Neuronal stem cell (in vitro differentiated cells): ENCODE measurements at places on chromosomes 3 and 15.

DNA sequence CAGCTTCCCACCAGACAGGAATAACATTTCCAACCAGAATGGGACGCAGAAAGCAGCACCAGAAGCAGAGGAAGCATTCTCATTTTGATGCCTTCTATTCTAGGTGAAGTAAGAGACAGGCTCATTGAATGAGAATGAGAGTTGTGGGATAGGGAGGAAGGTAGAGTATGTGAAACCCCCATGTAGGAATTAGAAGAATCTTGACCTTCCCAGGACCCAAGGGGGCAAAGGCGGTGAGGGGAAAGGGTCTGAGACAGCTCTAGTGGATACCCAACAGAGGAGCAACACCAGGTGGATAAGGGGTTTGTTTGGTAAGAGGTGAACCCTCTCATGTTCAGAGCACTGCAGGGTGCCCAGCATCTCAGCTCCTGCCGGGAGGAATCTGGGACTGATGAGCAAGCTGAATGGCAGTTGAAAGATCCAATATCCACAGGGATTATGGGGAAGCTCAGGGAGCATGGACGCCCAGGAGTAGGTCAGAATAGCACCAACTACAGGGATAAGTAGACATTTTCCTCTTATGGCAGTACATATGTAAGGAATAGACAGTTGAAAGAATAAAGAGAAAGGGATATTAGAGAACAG is 77.0 kb downstream of the PLCL2 start:
- no peak for DNase-seq

DNA sequence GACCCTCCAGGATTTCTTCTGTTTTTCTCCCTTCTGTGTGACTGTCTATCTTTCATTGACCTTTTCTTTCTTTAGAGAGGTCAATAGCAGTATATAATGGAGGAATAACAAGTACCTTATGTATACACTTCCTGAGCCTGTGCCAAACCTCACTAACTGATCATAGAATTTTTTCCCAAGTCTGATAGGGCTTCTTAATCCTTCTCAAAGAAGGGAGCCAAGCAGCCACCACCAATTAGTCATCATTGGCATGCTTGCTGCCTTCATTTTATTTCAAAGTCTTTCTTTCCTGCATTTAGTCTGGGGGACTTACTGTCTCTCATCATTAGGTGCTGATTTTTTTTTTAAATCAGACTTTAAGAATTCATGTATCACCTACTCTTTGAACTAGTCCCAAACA is 327.0 kb downstream of the FEZF2 start:
- no peak for DNase-seq

- DNase-seq: no peak
Measured at GRCh38 chr3:173737167-173737808, 339.7 kb downstream of the NLGN1 start.

- DNase-seq: no peak
Measured at GRCh38 chr3:173838644-173839043, 441.1 kb downstream of the NLGN1 start.

DNA sequence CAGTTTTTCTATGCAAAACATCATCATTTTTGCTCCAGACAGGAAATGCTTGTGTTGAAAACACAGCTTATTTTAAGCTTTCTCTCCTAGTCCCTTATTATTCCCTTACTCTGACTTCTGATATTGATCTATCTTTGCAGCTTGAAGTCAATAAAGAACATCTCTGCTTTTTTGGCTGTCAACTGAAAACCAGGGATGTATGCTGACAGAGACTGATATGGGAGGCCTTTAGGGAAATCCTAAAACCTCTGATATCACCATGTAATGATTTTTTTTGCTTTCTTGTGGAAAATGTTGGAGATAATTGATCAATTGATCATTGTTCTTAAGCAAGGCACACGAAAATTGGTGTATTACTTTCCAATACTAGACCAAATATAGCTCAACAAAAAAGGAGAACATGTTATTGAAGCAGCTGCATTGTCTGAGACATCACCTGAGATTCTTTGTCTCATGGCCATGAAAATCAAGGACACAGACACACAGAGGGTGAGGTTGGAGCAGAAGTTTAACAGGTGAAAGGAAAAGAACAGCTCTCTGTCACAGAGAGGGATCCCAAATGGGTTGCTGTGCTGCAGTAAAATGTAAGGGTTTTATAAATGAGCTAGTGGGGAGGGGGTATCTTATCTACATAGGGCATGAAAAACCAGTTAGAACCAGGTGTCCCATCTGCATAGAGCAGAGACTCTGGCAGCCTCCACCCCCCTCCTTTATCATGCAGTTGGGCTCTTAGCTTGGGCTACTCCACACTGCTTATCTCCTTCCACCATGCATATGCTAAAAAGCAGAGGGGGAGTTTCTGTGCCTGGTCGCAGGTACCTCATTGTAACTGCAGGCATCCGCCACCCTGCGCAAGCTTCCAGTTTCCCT is 17.0 kb upstream of the SENP7 start:
- DNase-seq: no peak

DNA sequence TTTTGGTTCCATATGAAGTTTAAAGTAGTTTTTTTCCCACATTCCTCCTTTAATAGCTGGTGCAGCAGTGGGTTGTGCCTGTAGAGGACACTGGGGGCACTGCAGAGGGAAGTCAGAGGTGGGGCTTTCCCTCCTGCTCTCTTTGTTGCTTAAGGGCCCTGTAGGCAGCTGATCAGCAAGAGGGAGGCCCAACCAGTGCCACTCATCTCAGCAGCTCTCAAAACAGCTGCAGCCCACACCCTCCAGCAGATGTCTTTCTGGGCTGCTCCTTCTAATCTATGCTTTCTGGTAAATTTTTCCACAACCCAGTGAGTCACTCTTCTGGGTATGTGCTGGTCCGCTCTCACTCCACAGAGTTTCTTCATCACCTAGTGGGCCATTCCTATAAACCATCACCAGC is 263.8 kb downstream of the FEZF2 start:
- no peak for DNase-seq

GRCh38 chr3:71031914-71032521 is 551.5 kb downstream of the FOXP1 start:
- DNase-seq: no peak

DNA sequence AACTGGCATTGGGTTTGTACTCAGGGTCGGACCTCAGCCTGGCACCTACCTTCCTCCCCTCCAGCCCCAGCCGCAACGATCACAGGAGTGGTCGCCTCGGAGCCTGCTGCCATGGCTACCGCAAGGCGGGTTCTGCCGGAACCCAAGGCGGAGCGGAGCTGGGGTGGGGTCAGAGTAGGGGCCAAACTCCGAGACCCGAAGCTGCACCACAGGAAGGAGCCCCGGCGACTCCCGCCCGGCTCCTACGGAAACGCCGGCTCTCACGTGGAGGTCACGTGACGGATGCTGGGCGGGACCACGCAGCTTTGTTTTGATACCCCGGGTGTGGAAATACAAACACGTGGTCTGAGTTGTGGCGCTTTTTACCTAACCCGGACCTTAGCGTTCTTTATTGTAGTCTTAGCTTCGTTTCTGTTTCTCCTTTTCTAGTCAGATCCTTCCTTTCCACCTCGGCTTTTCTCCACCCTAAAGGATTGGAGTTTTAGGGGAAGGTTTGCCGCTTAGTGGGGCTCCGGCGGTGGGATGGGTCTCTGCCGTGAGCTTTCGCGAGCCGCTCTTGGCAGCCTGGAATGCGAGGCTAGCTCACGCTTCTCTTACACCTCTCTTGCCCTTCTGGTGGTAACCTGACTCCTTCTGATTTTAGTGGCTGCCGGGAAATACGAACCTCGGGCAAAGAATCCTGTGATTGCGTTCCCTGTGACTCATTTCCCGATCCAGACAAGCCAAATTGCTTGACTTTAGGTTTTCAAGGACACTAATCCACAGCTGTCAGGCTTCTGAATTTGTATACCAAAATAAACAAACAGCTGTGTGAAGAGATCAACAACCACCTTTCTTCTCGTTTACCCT is at the start of gene HSPBAP1:
HSPBAP1 (minus strand) TSS at position 264 of the 849 bp plus-strand sequence; CDS start at position 113, 151 bp downstream.
- peak; percentile 86 for DNase-seq

DNA sequence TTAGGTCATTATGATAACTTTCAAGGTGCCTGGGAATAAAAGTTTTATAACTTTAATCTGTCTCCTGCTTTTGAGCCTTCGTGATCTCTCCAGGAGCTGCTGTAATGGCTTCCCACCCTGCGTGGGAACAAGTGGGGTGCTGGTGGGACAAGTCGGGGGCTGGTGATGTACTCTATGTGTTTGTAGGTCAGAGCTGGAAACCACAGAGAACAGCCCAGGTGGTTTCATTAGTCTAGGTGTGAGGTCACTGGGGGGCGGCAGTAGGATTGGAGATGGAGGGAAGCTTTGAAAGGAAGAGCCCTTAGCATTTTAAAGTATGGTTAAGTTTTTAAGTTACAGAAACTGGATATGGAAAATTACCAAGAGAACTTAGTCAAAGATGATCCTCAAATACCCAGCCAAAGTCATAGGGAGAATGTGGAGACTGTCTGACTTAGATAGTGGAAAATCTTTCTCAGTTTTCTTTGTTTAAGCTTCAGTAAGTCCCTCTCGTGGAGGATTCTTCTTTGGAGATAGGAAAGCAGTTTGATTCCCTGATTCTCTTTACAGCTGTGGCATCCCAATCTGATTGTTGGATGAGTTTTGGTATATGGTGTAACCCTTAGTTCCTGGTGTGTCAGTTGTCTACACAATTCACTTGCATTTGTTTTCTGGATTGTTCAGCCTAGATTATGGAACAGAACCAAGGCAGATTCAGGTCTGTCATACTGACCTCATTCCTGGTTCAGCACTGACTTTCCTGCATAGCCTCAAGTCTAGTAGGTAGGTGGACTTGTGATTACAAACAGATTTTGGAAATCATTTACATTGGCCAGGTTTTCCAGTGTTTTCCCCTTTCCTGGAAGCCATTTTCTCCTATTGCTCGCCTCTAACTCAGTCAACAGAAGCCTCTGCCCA is 115.6 kb downstream of the FNDC3B start:
- DNase-seq: no peak

GRCh38 chr15:25287823-25288222 is 151.0 kb downstream of the UBE3A start:
- DNase-seq: no peak

DNA sequence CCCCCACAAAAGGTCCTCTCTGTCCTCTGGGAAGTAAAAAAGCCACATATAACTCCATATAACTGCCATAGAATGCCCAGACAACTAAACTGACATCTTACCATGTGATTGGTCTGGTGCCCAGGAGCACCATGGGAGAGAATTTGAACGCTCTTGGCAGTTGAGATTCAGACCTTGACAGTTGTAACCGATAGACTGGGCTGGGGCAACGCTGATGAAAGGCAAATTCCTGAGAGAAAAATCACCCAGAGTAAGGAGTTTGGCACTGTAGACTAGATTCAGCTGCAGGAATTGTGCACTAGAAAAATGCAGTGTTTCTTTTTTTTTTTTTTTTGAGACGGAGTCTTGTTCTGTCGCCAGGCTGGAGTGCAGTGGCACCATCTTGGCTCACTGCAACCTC is 240.5 kb downstream of the SOX2 start:
- DNase-seq: no peak

DNA sequence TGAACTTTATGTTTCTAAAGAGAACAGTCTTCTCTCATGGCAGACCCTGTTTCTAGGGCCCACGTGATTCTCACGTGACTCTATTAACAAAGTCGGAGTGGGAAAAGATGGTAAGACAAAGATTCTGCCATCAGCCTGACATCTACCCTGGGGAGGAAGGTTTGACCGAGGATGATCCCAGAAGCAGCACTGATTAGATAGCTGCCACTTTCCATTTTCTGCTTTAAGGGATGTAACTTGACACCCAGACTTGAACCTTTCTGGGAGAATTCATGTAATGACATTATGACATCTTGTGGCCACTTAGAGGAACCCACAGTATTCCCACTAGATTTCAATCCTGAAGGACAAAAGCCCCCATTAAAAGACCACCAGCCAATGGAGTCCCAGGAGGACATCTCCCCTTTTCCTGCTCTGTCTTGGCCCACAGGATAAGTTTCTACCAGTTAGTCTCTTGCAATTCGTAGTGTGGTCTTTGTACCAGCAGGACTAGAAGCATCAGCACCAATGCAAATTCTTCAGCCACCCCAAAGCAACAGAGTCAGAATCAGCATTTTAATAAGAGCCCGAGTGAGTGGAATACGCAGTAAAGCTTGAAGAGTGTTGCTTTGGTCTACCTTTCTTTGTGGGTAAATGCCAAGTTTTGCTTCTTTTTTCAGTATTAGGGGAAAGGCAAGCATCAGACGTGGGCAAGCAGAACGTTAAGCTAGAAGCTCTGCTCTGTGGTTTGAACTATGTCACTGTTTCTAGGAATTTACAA is 480.5 kb upstream of the PROK2 start:
- no peak for DNase-seq

GRCh38 chr15:101472033-101472432 is 17.5 kb downstream of the PCSK6 start:
- no peak for DNase-seq

DNA sequence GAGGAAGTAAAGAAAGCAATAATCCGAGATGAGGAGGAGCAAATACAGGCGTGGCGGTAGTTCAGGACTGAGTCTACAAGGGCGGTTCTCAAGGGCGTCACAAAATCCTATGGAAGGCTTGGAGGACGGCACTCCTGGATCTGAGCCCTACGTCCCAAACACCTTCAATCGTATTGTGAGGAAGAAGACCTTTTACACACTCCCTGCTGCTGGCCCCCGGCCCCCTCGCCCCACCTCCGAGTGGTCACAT is 747 bp downstream of the PLD1 start:
- no peak for DNase-seq

GRCh38 chr3:194610689-194611088 is 22.5 kb downstream of the TMEM44 start:
- DNase-seq: no peak

GRCh38 chr3:25582242-25582641 is 82.5 kb downstream of the TOP2B start:
- DNase-seq: no peak

GRCh38 chr3:14846226-14846880 is 27.6 kb downstream of the FGD5 start:
- no peak for DNase-seq

DNA sequence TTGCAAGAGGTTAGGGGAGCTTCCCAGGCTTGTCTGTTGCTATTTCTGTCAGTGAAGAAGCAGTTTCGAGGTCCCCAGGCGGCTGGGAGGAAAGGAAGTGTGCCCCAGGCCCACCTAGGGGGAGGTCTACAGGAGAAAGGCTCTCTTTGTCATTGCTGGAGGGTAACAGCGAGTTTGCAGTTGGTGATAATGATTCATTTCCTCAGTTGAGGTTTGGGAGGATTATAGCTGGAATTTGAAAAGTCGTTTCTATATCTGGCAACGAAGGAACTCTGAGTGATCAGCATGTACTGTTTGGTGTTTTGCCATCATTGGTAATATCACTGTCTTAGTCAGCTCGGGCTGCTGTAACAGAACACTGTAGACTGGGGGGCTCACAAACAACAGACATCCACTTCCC is 65.5 kb upstream of the UBE3A start:
- DNase-seq: no peak

- DNase-seq: no peak
Measured at GRCh38 chr3:182795389-182795782, 2.1 kb downstream of the ATP11B start.

DNA sequence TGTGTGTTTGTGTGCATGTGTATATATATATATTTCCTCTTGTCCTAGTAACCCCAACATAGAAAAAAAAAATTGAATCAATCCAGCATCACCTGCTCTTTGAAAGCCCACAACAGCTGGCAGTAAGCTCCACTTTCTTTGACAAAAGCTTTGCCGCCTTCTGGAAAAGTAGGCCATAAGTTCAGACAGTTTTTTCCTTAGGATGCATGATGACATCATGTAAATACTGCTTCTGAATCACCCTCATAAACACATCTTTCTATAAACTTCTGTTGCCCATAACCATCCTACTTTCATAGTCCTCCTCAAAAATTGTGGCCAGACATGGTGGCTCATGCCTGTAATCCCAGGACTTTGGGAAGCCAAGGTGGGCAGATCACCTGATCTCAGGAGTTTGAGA is 67.4 kb downstream of the CSNK1G1 start:
- no peak for DNase-seq
